ENCODE measurements at places on chromosomes 4 and X.

DNA sequence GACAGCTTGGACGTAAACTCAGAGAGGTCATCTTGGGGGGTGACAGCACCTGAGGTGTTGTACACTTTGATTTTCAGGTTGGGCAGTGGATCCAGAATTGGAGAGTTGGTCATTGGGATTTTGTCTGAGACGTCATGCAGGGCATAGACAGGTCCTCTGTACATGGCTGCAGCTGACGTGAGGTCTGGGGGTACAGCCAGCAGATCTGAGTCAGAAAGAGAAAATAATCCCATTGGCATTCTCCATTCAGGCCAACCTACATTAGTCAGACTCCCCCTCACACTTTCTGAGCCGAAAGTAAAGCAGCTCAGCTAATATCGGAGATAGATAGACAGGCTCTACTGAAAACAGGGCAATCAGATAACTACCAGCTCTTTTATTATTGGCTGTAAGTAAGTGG lies 329.7 kb downstream of the UNC5C start:
- DNase-seq = no peak

GRCh38 chr4:89928838-89929237 lies 34.2 kb downstream of the MMRN1 start:
- no peak for DNase-seq

DNA sequence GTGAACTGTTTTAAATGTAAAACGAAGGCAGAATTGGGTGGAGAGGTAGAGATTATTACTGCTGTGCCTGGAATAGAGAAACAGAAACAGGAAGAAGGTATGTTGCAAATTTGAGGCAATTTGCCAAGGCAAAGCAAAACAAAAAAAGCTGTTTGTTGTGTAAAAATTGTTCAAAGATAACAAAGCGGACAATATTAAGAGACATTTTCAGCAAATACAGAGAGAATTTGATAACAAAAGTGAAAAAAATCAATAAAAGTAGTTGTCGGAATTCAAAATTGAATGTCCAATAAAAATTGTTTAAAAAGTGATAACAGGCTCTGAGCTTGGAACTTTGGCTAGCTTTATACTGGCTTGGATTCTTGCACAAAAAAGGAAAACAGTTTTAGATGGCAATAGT lies 14.4 kb upstream of the SMS start:
- DNase-seq = no peak

DNA sequence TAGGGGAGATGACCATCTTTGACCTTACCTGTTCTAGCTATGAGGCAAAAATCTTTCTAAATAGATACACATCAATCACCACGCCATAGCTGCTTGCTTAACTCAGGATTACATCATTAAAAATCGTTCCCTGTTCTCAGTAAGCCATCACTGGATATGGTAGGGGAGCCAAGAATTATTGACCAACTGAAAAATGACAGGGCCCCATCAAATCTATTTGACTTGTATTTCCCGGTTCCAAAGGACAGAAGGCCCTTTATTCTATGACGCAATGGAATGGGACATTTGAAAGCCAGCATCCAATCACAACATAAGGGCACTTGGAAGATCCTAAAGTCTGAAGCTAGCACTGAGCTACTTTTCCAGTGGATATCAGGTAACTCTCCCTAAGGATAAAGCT lies 75.6 kb upstream of the NOCT start:
- no peak for DNase-seq

DNA sequence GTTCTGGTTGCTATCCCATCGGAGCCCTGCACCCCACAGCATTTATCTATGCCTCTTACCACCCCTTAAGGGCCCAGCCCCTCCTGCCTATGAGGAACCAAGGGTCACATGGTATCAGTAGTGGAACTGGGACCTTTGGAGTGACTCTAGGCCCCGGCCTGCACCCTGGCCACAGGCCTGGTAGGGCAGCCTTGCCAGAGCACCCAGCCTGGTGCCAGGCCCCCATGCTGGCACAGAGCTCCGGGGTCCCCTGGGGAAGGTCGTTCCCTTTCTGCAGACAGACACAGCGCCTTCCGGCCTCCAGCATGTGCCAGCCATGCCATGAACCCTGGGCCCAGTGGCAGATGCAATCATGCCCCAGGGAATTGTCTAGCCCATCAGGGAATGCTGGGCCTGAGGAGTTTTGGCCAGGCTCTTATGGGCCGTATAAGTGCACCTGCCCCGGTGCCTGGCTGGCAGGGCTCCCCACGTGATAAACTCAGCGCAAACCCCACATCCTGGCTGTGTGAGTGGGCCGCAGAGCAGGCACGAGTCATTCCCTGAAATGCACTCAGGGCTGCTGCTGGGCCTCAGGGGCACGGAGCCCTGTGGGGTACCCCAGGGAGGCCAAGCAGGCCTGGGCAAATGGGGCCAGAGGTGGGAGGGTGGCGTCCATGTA lies 19.8 kb upstream of the ADD1 start:
- no peak for DNase-seq

- DNase-seq = no peak
These were observed 32.0 kb upstream of the DCX start for GRCh38 chrX:111443946-111444345.

- DNase-seq = peak; percentile 63
These were observed 854 bp downstream of the RNF113A start for GRCh38 chrX:119870626-119871131.

GRCh38 chrX:134373736-134374135 lies 86.2 kb upstream of the HPRT1 start:
- DNase-seq = peak; percentile 19

- DNase-seq = no peak
These were observed 165.6 kb downstream of the ATP10D start for GRCh38 chr4:47650584-47651130.
